ENCODE measurements at places on chromosomes 3 and 15.
A peak's percentile ranks its signal among the peaks of the same experiment; 100 is the strongest.

DNA sequence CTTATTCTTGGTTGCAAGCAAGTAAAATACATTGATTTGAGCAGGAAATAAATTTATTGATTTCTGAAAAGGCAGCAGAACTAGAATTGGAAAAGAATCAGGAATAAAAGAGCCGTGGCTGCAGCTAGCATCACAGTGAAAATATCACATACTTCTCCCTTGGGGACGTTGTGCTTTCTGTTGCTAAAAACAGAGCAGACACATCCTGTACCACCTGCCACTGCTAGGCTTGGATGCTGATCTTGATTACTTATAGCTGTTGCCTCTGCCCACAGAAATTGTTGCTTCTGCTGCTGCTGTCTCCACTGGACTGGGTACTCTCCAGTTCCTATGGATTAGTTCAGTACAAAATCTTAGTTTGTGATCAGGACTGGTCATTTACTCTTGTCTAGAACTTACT is 283.8 kb downstream of the C3orf38 start:
- DNase-seq = no peak

GRCh38 chr3:189446959-189447560 is 184.1 kb upstream of the TP63 start:
- DNase-seq = no peak

DNA sequence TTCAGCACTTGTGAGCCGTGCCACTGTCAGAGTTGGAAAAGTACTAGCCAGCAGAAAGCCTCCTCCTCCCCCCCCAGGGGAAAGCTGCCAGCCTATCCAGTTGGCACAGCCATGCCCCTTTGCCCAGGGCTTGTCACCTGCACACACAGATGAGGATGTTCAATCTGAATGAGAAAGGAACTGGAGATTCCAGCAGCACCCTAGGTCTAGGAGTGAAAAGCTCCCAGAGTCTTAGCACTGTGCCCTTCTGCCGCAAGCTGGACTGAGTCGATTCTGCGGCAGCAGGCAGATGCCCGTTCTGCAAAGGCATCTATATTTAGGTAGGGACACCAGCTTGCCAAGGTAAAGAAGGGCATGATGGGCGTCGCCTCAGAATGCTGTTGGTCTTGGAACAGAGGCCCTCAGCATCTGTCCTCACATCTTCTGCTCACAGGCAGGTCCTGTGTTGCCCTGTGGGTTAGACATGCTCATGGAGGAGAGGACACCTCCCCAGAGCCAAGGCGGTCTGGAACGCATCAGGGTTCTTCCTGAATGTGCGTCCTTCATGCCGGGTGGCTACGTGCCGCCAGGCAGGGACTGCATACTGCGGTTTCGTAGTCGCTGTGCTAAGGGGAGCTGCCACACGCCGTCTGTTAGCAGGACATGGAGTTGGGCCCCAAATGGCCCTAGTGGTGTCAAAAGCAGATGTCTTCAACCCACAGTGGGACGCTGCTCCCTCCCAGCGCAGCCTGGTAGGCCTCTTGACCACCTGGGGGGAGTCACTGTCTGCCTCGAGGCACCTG is 109.5 kb downstream of the VGLL4 start:
- DNase-seq = no peak

GRCh38 chr15:41513506-41514227 is at the start of gene LTK:
Gene LTK, minus strand, starts transcription at chr15:41513827. Its CDS starts 118 bp downstream, at chr15:41513709.
- peak; percentile 72 for DNase-seq

GRCh38 chr3:155995525-155996370 is 124.6 kb upstream of the KCNAB1 start:
- no peak for DNase-seq

DNA sequence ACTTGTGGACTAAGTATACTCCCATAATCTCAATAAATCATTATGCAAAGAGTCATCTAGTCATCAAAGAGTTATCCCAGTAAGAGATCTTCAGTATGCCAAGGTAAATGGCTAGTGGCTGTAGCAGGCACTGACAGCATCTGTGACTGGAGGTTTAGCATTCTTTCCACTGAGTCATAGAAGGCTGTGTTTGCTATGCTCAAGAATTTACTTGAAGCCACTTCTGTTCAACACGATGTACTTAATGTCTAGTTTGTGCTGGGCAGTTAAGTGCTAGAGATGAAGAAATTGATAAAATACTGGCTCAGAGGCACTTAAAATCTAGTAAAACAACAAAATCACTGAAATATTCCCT is 13.0 kb downstream of the ZBED2 start:
- no peak for DNase-seq

DNA sequence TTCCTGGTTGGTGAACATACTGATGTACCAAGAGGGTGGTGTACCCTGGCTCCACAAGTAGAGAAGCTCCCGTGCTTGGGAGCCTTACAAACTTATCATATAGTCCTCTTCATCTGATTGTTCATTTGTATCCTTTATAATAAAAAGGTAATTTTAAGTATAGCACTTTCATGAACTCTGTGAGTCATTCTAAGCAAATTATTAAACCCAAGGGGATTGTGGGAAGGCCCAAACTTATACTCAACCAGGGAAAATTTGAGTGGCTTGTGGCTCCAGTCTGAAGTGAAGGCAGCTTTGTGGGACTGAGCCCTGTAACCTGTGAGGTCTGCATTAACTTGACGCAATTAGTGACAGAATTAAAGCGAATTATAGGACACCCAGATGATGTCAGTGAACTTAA is 29.0 kb downstream of the TTBK2 start:
- no peak for DNase-seq

GRCh38 chr3:156847752-156848448 is 21.7 kb downstream of the LEKR1 start:
- no peak for DNase-seq

- DNase-seq = no peak
Measured at GRCh38 chr3:157498371-157498770, 4.8 kb downstream of the VEPH1 start.

GRCh38 chr3:158313338-158313927 is 203.5 kb downstream of the RSRC1 start:
- no peak for DNase-seq

DNA sequence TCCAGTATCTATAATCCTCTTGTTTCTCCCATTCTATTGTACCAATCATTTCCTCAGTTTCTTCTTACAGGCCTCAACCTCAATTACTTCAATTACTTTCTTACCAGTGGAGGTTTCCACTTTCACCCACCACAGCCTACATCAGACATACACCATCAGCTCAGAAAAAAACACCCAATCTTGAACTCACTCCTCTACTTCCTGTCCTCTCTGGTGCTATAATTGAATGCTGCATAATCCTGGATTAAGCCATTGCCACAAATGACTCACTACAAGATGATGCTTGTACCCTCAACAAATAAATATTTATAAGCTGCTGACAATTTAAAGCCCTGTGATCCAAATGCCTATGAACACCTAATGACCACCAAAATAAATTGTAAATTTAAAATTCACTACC is 18.5 kb downstream of the RYK start:
- DNase-seq = no peak

GRCh38 chr3:83321891-83322290 is 1560.4 kb upstream of the GBE1 start:
- no peak for DNase-seq

DNA sequence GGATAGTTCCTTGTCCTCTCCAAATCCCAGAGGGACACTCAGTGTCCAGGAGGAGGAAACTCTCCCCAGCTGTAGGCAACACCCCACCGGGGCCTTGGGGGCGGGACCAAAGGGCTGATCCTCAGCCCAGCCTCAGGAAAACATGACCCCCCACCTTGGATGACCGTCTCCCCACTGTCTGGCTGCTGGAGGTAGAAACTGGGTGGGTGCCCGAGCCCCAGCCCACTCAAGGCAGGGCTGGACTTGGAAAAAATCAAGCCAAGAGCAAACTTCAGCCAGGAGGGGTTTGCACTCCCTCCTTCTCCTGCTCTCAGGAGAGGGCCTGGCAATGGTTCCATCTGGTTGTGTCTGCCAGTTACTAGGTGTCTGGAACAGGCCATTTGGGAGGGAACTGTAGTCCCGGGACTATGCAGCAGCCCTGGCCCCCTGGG is 3.6 kb upstream of the RASL12 start:
- DNase-seq = peak; percentile 60

- DNase-seq = no peak
Measured at GRCh38 chr3:192812743-192813383, 85.5 kb upstream of the FGF12 start.

DNA sequence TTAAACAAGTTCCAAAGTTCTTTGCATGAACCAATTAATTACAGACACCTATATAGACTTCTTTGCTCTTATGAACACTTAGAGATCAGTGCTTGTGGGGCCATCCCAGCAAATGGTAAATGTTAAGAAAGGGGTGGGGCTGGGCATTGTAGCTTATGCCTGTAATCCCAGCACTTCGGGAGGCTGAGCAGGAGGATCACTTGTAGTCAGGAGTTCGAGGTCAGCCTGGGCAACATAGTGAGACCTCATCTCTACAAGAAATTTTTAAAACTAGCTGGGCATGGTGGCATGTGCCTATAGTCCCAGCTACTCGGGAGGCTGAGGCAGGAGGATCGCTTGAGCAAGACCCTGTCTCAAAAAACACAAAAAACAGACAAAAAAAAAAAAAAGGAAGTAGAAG is 19.4 kb upstream of the STARD5 start:
- DNase-seq = no peak

DNA sequence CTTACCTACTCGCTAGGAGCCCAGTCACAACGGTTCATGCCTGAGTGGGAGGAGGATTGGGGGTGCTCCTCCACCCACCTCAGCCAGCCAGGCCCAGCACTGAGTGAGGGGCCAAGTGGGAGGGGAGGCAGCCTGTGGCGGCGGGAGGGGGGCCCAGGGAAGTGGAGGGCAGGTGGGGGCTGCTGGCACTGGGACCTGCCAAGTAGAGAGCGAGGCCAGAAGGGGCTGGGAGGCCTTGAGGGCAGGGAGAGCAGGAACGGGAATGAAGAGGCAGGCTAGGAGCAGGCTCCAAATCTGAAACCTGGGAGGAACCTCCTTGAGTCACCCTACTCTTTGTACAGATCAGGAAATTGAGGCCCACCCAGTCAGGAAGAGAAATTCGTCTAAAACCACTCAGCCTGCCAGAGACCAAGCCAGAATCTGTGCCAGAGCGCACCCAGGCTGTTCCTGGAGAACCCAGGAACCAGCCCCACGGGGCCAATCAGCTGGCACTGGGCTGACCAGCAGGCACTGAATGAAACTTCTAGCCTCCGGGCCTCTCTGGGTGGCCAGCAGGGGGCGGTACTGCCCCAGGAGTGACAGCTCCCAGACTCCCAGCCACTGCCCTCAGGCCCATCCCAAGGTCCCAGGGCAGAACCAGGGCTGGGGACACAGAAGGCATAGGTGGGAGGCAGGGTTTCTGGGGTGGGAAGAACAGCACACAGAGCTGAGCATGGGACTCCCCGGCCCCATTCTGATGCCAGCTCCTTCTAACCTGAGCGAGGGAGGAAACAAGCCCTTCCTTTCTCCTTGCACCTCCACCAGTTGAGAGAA is 14.8 kb upstream of the CYP11A1 start:
- peak; percentile 87 for DNase-seq

DNA sequence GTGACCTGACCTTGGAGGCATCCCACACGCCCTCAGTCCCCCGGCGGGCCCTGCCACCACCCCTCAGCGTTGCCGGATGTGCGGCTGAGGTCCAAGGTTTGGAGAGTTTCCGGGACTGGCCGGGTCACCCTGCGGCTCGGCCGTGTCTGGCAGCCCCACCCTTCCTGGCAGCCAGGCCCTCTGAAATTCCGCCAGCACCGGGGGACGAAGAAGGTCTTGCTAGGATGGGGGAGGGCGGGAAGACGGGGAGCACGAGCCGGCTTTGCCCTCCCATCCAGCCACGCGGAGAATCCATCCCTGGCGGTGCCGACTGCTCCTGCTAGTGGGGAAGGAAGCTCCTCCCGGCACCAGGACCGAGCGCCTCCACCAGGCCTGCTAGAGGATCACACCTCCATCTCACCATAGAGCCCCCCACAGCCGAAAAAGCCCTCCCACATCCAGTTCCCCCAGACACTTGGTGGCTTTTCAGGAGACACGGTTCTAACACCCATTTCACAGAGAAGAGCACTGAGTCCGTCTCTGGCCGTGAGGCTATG is 81.5 kb downstream of the CPN2 start:
- peak; percentile 92 for DNase-seq

GRCh38 chr3:127211118-127212060 is 18.5 kb downstream of the PRR23E start:
- DNase-seq = no peak

GRCh38 chr3:16300307-16300706 is 35.3 kb downstream of the OXNAD1 start:
- no peak for DNase-seq

DNA sequence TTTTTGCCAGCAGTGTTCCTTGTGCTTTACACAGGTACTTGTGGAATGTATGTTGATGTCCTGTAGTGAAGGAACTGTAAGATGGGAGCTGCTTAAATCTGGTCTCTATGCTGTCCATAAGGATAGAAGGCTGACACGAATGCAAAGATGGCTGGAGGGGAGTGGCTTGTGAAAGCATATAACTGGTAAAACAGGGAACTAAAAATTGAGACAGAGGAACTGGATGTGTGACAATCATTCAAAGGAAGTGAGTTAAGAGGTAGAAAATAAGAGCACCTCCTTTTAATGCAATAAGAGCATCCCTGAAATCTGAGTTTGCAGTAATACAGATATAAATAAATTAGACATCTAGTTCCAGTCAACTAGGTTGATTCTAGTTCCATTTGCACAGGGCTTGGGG is 35.2 kb downstream of the RNF13 start:
- DNase-seq = no peak

GRCh38 chr3:9716801-9717555 is 13.3 kb downstream of the CPNE9 start:
- no peak for DNase-seq

GRCh38 chr3:25910997-25911396 is 121.1 kb downstream of the OXSM start:
- DNase-seq = no peak

DNA sequence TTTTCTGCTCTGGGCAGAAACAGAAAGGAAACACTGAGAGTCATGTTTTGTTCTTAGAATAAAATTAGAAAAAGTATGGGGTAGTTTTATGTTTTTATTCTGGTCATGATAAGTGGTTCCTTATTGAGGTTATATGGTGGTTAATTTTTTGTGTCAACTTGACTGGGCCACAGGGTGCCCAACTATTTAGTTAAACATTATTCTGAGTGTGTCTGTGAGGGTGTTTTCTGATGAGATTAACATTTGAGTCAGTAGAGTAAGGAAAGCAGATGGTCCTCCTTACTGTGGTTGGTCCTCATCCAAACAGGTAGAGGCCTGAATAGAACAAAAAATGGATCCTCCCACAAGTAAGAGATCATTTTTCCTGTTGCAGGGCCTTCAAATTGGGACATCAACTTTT is 98.9 kb downstream of the C3orf38 start:
- DNase-seq = no peak

GRCh38 chr15:89144491-89144890 is 56.2 kb downstream of the ABHD2 start:
- no peak for DNase-seq

DNA sequence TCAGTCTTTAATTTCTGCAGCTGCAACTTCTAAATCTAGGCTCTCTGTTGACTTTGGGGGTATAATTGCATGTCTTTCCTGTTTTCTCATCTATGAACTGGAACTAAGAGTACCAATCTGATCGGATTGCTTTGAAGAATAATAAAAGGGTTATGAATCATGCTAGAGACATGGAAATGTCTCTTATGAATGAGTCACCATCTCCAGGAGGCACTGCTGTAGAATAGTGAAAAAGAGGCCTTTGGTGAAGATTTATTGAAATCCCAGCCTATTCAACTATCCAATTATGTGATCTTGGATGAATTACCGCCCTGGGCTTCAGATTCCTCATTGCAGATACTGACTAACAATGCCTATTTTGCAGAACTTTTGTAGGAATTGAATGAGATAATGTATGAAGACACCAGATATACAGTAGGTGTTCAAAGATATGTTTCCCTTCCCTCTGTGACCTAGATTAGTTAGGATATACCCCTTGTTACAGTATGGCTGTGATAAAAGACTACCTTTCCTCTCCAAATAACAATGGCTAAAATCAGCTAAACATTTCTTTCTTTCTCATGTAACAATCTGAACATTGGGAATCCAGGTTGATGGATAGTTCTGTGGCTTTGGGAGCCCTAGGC is 11.5 kb upstream of the CMTM8 start:
- no peak for DNase-seq
